ENCODE measurements at places on chromosomes 11 and 22. TPM values are rescaled to one million over a fixed set of nuclear protein-coding genes. Genes with fewer than 3 reads are reported as not detected.

- H3K36me3 ChIP-seq = no peaks in the 10 kb centered on the region
- H3K4me1 ChIP-seq = no peaks in the 10 kb centered on the region
- DNase-seq = no peak
- H3K4me3 ChIP-seq = no peak overlapping the region
Measured at GRCh38 chr11:20203831-20204230, 43.6 kb upstream of the DBX1 start.

The CASP1 gene
- polyA plus RNA-seq = 25.7 TPM

GRCh38 chr22:47787501-47788227 is 1025.2 kb downstream of the TBC1D22A start:
- DNase-seq = no peak
- no peaks in the 10 kb centered on the region for H3K4me1 ChIP-seq
- H3K36me3 ChIP-seq = no peaks in the 10 kb centered on the region
- peaks cover 44% of the 10 kb centered on the region for H3K27me3 ChIP-seq
- no peak overlapping the region for H3K4me3 ChIP-seq

The SHANK3 gene
- polyA plus RNA-seq = 37.5 TPM

DNA sequence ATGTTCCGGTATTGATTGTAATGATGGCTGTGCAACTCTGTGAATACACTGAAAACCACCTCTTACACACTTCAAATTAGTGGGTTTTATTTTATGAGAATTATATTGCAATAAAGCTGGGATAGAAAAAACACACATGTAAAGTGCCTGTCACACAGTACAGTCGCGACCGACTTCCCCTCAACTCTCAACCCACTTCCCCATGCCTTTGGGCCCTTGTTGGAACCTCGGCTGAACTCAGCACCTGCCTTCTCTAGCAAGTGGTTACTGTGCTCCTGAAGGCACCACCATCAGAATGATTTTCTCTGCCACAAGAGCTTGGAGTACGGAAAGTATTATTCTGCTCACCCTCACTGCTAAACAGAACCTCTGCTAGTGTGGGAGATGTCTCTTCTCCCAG is 13.5 kb downstream of the KCNJ1 start:
- no peak overlapping the region for H3K4me3 ChIP-seq
- no peak overlapping the region for H3K27ac ChIP-seq
- no peaks in the 10 kb centered on the region for H3K27me3 ChIP-seq
- no peak for DNase-seq
- no peaks in the 10 kb centered on the region for H3K4me1 ChIP-seq

The CDKN1C gene
- polyA plus RNA-seq = 73.7 TPM

DNA sequence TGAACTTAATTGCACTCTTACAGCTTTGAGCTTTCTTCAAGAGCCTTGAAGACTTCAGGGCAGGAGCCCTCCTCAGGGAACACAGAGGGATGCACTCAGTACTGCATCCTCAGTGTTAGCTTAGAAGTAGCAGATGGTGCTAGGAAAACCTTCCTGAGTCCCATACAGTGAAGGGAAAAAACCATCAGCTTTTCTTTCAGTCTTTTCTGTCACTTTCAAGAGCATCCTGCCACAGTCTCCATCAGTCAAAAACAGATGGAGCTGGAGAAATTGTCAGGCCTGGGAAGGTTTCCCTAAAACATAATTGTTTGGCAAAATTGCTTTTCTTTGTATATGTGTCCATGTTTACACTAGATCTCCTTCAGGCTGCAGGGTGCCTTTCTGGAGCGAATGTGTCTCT is 384.1 kb downstream of the NELL1 start:
- no peaks in the 10 kb centered on the region for H3K36me3 ChIP-seq
- no peak for DNase-seq
- H3K27ac ChIP-seq = no peak overlapping the region
- H3K4me3 ChIP-seq = no peak overlapping the region
- no peaks in the 10 kb centered on the region for H3K27me3 ChIP-seq

- H3K36me3 ChIP-seq = no peaks in the 10 kb centered on the region
- no peak overlapping the region for H3K27ac ChIP-seq
- H3K27me3 ChIP-seq = no peaks in the 10 kb centered on the region
- no peak overlapping the region for H3K4me3 ChIP-seq
- no peak for DNase-seq
- H3K4me1 ChIP-seq = no peaks in the 10 kb centered on the region
Measured at GRCh38 chr11:106496677-106497076, 419.2 kb downstream of the AASDHPPT start.

GRCh38 chr11:113831314-113831713 is 44.1 kb downstream of the USP28 start:
- no peak for DNase-seq
- H3K4me3 ChIP-seq = no peak overlapping the region
- H3K36me3 ChIP-seq = peaks cover 48% of the 10 kb centered on the region
- H3K27me3 ChIP-seq = no peaks in the 10 kb centered on the region
- H3K4me1 ChIP-seq = no peaks in the 10 kb centered on the region

The SYT7 gene
- polyA plus RNA-seq = 7.1 TPM

GRCh38 chr11:21472261-21472660 is 720.6 kb upstream of the ANO5 start:
- no peaks in the 10 kb centered on the region for H3K36me3 ChIP-seq
- H3K27me3 ChIP-seq = no peaks in the 10 kb centered on the region
- no peak overlapping the region for H3K27ac ChIP-seq
- no peak overlapping the region for H3K4me3 ChIP-seq
- H3K4me1 ChIP-seq = no peaks in the 10 kb centered on the region

The ME3 gene
- polyA plus RNA-seq = 44.6 TPM
